AG04450 (cell line): ENCODE measurements at places on chromosomes 5 and 9.
A peak's percentile ranks its signal among the peaks of the same experiment; 100 is the strongest.

DNA sequence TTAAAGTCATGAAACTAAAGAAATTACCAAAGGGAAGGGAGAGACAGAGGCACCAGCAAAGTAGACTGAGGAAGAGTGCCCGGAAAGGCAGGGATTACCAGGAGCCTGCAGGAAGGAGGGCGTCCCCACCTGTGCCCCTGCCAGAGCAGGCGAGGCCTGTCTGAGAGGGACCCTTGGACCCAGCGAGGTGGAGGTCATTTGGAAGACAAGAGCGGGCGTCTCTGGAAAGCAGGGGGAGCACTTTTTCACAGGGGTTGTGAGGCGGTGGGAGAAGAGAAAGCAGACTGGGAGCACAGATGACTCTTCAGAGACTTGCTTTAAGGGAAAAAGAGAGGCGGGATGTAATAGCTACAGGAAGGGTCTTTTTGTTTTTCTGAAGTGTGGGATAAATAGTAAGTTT lies 27.5 kb upstream of the SLC2A8 start:
- no peak for DNase-seq

- DNase-seq: peak; percentile 97
Observed at GRCh38 chr5:154754460-154755360, 467 bp upstream of the LARP1 start.

DNA sequence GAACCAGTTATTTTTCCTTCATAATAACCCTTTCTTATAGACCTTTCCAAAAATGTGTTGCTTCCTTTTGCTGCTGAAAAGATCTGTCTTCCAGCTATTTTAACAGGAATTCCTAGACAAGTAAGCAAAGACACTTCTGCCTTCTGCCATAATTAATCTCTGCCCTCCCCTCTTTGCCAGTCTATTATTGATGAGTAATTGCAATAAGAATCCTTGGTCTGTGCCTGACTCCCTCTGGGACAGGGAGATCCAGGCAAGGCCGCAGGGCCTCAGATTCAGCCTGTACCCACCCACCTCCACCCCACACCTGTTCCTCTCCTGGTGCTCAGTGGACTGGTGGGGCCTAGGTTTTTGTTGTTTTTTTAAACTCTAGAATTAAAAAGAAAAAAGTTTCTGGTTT lies 8.3 kb downstream of the FOXD1 start:
- DNase-seq: no peak

DNA sequence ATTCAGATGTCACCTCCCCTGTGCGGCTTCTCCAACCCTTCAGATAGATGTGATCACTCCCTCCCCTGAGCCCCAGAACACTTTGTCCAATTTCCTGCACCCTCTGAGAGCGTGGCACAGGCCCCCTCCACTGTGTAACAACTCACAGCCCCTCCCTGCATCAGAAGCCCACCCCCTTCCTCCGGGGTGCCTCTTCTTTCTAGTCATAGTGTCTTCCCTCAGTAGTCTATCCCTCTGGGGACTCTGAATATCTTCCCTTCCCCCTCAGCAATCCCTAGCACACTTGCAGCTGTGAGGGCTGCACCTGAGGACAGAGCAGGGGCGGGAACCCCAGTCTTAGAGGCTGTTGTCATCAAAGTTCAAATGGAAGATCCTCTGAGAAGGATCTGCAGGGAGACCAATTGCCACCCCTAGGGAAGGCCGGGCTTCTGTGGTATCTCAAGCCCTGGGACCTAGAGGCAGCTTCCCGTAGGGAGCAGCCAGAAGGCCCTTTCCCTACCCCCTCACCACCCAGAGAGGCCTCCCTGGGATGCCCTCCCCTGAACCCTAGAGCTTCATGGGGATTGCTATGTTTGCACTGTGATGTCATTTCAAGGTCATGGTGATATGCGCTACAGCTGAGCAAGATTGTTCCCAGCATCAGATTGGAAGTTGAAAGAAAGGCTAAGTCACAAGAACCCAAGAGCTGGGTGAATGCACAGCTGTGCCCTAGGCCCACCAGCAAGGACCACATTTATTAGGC lies 70.7 kb downstream of the THBS4 start:
- no peak for DNase-seq

GRCh38 chr5:84290673-84291072 lies 94.0 kb downstream of the EDIL3 start:
- DNase-seq: no peak

DNA sequence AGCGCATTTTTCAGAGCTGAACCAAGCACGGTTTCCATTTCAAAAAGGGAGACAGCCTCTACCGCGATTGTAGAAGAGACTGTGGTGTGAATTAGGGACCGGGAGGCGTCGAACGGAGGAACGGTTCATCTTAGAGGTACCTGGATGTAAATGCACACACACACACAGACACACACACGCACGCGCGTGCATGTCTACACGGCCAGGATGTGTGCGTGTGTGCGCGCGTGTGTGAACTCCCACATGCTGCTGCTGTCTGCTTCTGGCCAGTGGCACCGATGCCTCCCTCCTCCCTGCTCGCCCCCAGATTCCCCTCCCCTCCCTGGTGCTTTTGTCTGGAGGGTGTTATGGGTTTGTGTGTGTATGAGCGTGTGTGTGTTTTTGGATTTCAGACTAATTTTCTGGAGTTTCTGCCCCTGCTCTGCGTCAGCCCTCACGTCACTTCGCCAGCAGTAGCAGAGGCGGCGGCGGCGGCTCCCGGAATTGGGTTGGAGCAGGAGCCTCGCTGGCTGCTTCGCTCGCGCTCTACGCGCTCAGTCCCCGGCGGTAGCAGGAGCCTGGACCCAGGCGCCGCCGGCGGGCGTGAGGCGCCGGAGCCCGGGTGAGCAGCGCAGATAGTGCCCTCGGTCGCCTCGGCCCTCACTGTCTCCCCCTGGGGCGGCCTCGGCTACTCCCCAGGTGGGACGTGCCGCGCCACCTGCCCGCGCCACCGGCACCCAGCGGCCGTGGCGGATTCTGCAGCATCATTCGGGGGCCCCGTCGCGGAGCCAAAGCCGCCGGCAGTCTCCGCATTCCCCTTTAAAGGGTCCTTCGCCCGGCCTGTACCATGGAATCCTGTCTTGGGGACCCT lies at the start of gene NTRK2:
TSS of gene NTRK2 (plus strand) at position 442 of the 850 bp plus-strand sequence. CDS start 1,020 bp downstream, outside the sequence.
- no peak for DNase-seq

- DNase-seq: no peak
Observed at GRCh38 chr5:123543438-123543837, 31.5 kb downstream of the CSNK1G3 start.

- DNase-seq: no peak
Observed at GRCh38 chr9:93574091-93574899, 2.1 kb upstream of the PHF2 start.

DNA sequence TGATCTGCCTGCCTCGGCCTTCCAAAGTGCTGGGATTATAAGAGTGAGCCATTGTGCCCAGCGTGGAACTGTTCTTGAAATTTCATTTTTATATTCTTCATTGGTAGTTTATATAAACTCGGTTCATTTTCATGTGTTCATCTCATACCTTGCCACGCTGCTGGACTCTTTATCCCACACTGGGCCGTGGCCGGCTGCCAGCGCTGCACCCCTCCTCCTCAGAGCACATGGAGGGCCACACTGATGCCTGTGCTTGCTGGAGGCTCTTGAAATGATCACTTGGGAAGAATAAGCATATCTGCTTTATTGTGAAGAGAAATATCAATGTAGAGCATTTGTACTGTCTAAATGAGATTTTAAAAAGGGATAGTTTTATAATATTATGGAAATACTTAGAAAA lies 69.5 kb downstream of the EHMT1 start:
- DNase-seq: no peak

GRCh38 chr9:128485414-128485855 lies 19.1 kb upstream of the GLE1 start:
- DNase-seq: no peak

DNA sequence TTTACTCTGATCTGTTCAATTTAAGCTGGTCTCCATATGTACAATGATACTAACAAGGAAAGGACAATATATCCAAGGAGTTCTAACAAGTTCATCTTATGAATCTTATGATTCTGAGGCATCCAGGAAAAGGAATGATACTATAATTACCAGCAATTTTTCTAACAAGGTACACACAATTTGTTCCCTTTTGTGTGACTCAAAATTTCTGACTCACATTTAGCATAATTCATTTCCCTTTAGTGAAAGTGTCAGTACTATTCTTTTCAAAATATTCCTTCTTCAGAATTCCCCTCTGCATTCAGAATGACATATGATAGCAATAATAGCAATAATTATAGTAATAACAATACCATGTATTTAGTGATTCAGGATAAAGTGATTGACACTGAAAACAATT lies 594.8 kb downstream of the DMRTA1 start:
- DNase-seq: no peak

GRCh38 chr5:100902440-100903038 lies 543 bp downstream of the ST8SIA4 start:
- DNase-seq: no peak

DNA sequence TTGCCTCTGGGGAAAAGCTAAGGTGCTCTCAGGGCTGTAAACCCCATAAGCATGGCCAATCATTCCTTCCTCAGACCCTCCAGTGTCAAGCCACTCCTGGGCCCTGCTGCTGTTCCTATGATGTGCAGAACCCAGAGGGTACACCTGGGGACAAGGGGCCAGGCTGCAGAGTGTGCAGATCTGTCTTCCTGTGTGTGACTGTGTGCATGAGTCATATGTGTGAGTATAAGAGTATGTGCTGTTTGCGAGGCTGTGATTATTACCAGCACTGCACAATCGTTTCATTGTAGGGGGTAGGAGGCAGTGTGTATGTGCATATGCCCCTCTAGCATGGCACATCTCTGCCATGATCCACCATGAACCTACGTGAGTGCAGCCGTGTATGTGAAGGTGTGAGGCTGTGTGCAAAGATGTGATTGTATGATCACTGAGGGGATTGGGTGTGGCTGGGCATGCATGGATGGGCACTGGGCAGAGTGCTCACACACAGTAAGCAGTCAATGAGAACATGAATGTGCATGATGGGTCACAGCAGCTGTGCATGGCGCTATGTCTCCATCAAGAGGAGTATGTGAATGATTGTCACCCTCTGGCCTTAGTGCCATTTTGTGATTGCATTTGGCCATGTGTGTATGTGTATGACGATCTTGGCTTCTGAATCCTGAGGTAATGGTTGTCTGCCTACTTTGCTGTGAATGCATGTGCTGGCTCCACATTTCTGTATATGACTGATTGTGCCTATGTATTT lies 2.4 kb upstream of the OR1K1 start:
- DNase-seq: no peak

- no peak for DNase-seq
Observed at GRCh38 chr9:10062629-10063395, 550.0 kb downstream of the PTPRD start.

- DNase-seq: no peak
Observed at GRCh38 chr5:3564827-3565518, 30.7 kb upstream of the IRX1 start.

DNA sequence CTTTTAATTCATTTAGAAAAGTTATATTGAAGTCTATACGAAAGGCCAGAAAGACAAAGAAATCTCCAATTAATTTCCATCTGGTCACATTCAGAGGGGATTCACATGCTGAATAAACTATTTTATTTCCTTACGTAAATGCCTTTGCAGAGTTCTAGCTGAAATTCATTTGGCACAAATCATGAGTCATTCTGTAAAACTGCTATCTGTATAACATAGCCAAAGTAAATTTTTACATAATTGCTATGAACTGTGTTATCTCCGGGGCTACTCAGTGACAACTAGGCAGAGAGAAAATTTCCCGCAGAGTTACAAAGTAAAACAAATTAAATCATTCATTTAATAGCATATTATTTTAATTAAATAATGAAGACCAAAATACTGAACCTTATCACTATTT lies 463.2 kb upstream of the ADAMTS16 start:
- no peak for DNase-seq

- DNase-seq: peak; percentile 43
Observed at GRCh38 chr9:5832538-5833529, at the start of gene ERMP1. ERMP1 (minus strand) TSS chr9:5833117; CDS start chr9:5833027, 90 bp downstream.

DNA sequence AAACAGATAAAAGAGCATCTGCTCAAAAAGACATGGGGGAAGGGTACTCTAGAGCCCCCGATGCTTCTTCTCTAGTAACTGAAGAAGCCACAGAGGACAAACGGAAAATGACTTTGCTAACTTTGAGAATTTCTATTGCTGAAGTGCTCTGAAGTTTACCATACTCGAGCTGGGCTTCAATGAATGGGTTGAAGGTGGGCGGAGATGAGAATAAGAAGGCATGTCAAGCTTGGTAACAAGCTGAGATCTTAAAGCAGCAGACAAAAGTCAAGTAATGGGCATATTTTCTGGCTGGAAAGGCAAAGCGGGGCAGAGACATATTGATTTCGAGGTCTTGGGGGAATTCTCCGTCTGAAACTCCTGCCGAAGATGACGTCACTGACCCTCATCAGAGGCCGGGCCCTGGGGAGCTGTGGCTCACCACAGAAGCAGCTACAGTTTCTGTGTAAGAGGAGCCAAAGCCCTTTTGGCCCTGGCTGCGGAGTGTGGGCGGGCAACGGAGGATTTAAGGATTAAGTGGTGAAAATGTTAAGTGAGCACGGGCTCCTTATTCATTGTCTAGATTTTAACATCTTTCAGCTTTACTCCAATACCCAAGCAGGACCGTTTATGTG lies 115.8 kb upstream of the SLIT3 start:
- no peak for DNase-seq

- DNase-seq: no peak
Observed at GRCh38 chr5:107875833-107876232, 205.1 kb upstream of the EFNA5 start.

DNA sequence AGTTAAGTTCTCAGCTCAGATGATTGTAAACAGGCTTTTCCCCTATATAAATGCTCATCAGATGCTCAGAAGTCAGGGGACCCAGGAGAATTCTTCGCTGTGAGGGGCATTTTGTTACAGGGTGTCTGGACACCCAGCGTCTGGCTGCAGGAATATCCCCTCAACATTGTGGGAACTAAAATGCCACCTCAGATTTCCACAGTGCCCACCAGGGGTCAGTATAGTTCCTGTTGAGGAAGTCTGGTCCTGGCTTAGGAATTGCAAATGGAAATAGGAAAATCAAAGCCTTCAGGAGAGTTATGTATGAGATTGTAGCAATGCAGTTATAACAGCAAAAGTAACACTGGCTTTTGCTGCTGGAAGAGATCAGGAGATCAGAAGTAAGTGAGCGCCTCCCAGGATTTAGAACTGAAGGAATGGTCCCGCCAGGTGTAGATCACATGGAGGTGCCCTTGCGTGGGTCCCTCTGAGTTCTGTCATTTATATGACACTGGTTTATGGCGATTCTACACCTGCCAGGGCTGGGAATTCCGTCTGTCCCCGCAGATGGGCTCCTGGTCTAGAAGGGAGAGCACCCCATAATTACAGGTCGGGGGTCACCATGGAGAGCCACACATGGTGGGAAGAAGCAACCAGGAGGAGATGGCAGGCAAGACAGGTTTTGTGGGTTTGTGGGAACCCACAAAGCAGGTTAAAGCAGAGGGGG lies 47.1 kb upstream of the CTSL start:
- DNase-seq: peak; percentile 50

- DNase-seq: no peak
Observed at GRCh38 chr5:2153350-2153749, 270.6 kb upstream of the IRX4 start.
